Jurkat, Clone E6-1 (cell line): ENCODE measurements at places on chromosomes 1 and 21.

DNA sequence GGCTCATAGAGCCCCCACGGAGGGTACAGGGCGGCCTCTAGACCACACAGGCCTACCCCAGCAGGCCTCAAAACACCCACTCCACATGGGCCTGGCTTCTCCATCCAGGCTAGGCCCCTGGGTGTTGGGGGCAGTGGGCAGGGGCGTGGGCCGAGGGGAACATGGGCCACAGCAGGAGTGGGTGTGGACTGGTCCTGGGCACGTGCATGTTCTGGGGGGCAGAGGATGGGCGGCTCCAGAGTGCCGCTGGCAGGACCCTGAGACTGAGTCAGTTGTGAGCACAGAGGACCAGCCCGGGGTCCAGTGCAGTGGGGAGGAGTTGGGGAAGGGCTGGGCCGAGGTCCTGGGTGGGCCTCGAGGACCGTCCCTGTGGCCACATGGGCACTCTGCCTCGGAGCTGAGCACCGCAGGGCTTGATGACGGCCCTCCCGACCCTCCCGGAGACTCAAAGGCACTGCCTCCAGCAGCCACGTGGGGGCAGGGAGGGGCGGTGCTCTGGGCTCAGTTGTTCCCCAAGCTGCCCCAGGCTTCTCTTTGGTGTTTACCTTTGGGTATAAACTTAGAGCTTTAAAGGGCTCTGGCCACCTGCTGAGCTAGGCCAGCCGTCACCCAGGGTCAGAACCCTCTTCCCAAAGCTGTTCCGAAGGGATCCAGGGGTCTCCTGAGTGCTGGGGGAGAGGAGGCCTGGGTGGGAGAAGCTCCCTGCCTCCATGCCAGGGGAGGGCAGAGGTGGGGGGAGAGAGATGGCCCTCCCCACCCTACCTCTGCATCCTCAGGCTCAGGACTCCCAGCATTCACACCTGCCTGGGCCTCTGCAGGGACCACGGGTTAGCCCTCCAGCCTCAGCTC, 79.9 kb downstream of the MORN1 start:
- DNase-seq, result no peak

DNA sequence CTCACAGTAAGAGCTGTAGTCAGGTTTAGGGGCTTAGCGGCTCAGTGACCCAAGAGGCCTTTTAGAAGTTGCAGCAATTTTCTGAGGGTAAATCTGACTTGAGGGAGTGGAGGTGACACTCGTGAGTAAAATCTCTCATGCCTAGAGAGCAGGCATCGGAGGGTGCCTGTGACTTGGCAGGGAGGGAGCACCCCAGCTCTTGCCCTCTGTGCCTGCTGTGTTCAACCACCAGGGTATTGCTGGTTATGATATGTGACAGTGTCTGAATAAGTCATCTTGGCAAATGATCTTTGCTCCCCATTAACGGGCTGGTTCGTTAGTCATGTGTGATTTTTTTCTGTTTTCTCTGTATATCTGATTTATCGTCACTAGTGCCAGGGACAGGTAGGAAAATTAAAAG, 5.9 kb downstream of the MAN1C1 start:
- no peak for DNase-seq

DNA sequence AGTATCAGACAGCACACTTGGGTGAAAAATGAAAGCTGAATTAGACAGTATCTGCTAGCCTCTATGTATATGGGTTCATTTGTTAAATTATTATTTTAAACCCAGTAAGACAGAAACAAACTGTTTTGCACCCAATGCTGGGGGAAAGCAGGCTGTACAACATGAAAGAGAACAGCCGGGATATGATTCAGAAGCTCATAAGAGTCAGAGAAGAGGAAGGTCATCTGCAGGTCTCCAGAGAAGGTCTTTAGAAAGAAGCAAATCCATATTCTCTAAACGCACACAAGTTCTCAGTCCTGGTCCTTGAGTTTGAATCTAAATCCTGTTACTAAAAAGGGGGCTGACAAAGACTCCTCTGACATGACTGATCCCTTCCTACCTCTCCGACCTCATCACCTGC, 155.1 kb downstream of the SIPA1L2 start:
- no peak for DNase-seq

DNA sequence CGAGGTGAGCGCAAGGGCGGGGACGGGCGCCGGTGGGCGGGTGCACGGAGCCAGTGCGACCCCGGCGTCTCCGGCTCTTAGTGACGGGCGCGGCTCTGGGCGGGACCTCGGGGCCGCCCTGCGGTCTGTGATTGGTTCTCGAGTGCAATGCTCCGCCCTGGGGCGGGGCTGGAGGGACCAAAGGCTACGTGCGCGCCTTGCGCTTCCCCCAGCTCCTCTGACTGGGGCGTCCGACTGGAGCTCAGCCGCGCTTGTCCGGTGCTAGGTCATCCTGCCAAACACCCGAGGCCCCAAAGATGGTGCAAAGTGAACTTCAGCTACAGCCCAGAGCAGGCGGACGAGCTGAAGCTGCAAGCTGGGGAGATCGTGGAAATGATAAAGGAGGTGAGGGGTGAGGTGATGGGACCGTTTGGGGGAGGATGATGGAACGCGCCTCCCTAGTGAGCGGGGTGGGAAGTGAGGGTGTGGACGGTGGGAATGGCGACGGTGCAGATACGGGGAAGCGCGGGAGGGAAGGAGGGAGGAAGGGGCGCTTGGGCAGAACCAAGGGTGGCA, 811 bp downstream of the SH3D21 start:
- DNase-seq, result peak; percentile 90

- DNase-seq, result no peak
These were observed at the start of gene PLD5 for GRCh38 chr1:242524571-242525359. Gene PLD5, minus strand, starts transcription at chr1:242524697.

DNA sequence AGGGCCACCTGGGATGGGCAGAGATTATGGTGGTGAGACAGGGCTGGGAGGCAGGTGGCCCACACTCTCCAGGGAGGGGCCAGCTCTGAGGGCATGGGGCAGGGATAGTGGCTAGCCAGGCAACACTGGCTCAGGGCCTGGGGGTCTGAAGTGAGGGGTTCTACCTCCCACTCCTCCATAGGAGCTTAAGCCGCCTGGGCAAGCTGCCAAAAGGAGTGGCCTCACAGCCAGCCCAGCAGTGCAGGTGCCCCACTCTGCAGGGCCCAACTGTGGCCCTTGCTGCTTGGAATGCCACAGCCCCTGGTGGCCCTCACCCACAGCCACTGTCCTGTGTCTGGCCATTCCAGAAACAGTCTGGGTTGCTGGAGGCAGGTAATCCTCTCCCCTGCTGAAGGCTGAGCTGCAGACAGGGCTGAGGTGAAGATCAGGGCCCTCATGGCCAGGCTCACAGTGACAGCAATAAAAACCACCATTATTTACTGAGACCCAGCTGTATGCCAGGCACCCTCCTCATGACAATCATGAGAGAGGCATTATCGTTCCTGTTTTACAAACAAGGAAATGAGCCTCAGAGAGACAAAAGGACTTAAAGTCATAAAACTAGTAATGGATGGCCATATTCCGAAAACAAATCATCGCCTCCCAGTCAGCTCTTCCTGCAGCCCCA, 31.0 kb downstream of the KIF21B start:
- DNase-seq, result no peak

GRCh38 chr1:213251972-213252371, 200.9 kb downstream of the RPS6KC1 start:
- no peak for DNase-seq

GRCh38 chr1:21665711-21666575, 3.2 kb downstream of the RAP1GAP start:
- DNase-seq, result no peak

DNA sequence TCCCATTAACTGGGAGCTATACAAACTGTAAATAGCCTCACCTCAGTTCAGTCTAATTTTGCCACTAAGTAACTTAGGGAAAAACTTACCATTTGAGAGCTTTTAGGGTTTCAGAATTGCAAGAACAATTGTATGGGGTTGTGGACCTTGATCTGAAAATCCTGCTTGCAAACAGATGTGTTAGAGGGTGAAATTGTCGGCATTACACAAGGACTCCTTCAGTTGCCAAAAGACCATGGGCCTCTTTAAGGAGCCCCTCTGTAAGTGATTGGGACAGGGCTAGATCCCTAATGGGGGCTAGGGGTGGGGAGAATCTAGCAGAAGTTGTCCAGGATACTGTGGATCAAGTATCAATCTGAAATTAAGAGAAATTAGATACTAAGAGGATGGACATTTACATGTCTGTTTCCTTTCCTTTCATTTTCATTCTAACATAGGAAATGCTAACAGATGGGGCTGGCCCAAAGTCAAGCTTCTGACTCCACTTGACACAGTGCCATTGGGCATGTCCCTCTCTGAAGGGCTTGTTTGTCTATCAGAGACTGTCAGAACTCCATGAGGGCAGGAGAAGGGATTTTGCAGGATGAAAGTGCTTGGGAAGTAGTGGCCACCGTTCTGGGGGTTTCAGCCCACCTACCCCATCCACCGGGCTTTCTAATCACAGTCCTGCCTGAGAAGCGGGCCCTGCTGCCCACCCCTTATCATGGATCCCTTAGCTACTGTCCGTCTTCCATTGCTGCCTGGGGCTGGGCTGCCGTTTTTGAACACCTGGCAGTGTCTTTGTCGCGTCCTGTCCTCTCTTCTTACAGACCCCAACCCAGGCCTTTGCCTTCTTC, 54.7 kb downstream of the STUM start:
- DNase-seq, result no peak

- DNase-seq, result no peak
These were observed 78.5 kb downstream of the PLXNA2 start for GRCh38 chr1:208165659-208166058.

- no peak for DNase-seq
These were observed 19.4 kb downstream of the URB2 start for GRCh38 chr1:229645324-229645993.

GRCh38 chr1:172603816-172604215, 55.1 kb upstream of the FASLG start:
- DNase-seq, result no peak

- DNase-seq, result no peak
These were observed 63.7 kb downstream of the NRIP1 start for GRCh38 chr21:15001113-15001512.

DNA sequence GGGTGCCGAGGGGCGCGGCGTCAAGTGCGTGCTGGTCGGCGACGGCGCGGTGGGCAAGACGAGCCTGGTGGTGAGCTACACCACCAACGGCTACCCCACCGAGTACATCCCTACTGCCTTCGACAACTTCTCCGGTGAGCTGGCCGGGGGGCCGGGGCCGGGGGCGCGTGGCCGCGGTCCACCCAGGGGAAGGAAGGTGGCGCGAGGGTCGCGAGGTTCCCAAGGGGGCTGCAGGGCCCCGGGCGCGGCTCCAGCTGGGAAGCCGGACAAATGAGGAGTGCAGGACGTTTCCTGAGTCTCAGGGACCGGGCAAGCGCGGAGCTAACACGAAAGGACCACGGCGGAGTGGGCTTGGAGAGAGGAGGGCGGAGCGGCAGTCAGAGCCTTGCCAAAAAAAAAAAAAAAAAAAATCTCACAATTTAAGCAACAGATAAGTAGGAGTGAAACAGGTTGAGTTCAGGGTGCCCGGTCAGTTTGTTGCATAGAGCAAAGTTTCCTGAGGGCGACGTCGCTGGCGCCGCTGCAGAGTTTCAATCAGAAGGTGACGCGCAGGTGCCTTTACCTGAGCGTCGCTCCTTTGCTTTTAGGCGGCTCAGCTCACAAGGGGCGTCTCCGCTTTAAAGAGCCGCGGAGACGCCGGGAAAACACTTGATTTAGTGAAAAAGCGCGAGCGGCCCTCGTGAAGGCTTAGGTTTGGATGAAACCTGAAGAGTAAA, 750 bp downstream of the RHOU start:
- no peak for DNase-seq

- DNase-seq, result no peak
These were observed 302.3 kb upstream of the PLD5 start for GRCh38 chr1:242826701-242827336.

- no peak for DNase-seq
These were observed at the start of gene HOOK1 for GRCh38 chr1:59814901-59815825. Gene HOOK1, plus strand, starts transcription at chr1:59814949. Its CDS starts 169 bp downstream, at chr1:59815118.

GRCh38 chr21:43608225-43608624, 51.1 kb downstream of the HSF2BP start:
- no peak for DNase-seq

DNA sequence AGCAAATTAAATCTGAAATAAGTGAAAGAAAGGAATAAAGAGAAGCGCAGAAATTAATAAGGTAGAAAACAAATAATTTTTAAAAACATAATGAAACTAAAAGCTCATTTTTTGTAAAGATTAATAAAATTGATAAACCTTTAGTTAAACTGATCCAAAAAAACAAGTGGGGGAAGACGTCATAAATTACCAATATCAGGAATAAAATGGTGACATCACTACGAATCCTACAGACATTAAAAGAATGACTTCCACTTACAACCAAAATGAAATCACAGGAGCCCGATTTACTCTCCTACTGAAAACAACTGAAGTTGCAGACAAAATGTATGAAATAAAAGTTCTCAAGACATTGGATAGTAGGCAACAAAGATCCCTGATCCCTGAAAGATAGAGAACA, 68.1 kb upstream of the IFFO2 start:
- DNase-seq, result no peak

GRCh38 chr1:170539154-170539553, 7.2 kb downstream of the GORAB start:
- no peak for DNase-seq

GRCh38 chr1:50977575-50978143, 7.6 kb downstream of the CDKN2C start:
- no peak for DNase-seq

DNA sequence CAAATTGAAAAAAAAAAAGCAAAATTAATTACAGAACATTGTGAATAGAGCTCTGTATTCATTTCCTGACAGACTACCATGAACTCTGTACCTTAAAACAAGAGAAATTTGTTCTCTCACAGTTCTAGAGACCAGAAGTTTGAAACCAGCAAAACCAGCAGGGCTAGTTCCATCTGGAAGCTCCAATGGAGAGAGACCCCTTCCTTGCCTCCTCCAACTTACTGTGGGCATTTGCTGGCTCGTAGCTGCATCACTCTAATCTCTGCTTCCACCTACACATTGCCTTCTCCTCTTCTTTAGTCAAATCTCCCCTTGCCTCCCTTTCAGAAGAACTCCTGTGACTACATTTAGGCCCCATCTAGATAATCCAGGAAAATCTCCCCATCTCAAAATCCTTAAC, 56.5 kb downstream of the SYDE2 start:
- DNase-seq, result no peak

DNA sequence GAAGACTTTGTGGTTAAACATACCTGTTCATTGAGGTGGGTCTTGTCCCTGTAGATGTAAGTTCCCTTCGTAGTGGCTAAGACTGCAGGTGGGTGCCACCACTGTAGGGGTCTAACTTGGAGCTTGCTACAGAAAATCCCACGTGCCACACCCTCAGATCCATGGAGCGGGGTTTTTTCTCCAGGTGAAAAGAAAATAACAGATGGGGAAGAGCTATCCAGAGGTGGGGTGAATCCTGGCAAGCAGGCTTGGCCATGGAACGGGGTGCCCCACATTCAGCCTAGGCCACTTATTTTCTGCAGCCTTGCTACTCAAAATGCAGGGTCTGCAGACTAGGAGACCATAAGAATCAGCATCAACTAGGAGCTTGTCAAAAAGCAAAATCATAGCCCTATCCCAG, 24.0 kb downstream of the EXOC8 start:
- no peak for DNase-seq

DNA sequence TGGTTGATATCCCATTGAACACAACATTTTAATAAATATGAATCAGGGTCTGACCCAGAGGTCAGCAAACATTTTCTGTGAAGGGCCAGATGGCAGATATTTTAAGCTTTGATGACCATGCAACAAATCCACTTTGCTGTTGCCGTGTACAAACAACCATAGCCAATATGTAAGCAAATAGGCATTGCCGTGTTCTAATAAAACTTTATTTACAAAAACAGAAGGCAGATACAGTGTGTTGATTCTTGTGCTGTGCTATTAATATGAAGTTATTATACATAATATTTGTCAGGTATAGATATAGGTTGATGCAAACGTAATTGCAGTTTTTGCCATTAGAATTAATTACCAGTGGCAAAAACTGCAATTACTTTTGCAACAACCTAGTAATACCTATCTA, 8.8 kb upstream of the XCL1 start:
- no peak for DNase-seq
